Aorta (tissue), 5 donors: ENCODE measurements at places on chromosomes 6 and 20. TPM values are rescaled to one million over a fixed set of nuclear protein-coding genes. Genes with fewer than 3 reads are reported as not detected.

PRPF6 gene
- 59.1 TPM for total RNA-seq

METTL24 gene
- total RNA-seq = 14.3 TPM

SLC22A7 gene
- not detected for total RNA-seq

PLEKHG1 gene
- 62.7 TPM for total RNA-seq
